Stimulated activated CD4-positive, alpha-beta T cell treated with anti-CD3 and anti-CD28 coated beads, Interleukin-1b, Interleukin-23, amount 100 ng/mL, for 48 hours (primary cell): ENCODE measurements at places on chromosomes 7 and 10.
A peak's percentile ranks its signal among the peaks of the same experiment; 100 is the strongest.

DNA sequence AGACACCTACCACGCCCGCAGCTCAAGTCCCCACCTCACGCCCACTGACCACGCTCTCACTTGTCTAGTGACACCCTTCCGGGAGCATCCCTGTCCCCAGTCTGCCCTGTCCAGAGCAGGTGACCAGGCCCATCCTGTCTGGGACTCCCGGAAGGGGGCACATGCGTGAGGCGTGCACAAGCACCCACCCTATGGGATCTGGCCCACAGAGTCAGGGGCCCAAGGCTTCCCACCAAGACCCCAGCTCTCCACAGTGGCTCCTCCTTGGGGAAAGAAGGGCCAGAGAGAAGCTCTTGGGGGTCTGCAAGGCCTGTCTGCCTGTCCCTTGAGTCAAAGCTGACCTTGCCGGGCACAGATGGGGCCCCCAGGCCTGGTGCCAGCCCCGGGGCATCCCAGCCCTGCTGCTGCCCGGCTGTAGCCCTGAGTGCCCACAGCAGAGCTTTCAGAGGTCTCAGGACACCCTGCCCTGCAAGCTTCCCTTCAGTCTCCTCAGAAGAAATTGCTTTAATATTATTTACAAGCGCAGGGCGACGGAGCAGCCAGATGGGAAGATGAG lies 195.0 kb downstream of the ELFN1 start:
- no peak for DNase-seq

DNA sequence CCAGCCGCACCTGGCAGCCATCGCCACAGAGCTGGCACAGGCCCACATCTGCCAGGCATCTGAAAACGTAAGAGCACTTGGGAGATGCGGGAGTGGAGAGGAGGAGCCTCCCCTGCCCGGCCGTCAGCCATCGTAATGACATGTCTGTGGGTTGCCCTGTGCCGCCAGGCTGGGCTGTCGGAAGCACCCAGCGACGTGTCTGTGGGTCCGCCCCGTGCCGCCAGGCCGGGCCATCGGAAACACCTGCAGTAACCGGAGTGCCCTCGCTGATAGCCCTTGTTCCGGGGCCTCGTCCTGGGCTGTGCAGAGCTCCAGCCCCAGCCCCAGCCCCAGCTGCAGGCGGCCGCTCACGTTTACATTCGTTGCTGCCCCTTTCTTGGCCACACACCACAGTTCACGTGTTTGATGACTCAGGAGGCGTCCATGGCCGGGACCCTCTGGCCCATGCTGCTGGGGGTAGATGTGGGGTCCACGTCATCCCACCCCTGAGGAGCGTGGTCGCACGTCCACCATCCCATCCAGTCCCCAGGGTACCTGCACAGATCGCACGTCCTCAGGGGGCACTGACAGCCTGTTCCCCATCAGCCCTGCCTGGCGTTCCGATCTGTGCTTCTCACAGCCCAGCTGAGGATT lies 30.0 kb upstream of the PRKAR1B start:
- DNase-seq, result no peak

DNA sequence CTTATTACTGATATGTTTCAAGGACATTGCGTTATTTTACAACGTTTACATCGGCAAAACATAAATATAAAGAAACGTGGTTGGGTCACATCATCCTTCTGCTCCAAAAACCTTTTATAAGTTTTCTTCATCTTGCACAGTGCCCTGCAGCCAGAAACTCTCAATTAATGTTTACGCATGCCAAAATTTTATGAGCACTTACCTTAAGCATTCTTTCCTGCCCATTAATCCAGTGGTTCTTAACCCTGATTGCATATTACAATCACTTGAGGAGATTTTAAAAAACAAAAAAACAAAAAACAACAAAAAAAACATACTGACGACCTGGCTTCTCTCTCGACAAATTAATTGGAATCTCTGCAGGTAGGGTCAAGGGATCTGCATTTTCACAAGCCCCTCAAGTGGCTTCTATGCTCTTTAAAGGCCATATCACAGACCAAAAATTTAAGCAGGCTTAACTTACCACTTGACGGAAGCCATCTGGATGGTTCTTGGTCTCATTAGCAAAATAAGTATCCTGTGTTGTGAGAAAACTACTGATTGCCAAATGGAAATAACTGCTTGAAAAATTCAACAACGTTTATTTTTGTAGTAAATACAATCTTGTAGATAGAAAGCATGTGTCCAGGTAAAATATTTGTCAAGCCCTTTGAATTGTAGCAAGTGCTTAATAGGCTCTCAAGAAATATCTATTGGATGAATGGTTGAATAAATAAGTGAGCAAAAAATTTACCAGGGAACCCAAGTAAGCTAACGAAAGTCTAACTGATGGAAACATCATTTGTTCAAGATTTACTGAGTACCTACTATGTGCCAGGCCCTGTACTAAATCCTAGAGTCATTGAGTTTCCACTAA lies 30.9 kb upstream of the SLC16A12 start:
- DNase-seq, result no peak

DNA sequence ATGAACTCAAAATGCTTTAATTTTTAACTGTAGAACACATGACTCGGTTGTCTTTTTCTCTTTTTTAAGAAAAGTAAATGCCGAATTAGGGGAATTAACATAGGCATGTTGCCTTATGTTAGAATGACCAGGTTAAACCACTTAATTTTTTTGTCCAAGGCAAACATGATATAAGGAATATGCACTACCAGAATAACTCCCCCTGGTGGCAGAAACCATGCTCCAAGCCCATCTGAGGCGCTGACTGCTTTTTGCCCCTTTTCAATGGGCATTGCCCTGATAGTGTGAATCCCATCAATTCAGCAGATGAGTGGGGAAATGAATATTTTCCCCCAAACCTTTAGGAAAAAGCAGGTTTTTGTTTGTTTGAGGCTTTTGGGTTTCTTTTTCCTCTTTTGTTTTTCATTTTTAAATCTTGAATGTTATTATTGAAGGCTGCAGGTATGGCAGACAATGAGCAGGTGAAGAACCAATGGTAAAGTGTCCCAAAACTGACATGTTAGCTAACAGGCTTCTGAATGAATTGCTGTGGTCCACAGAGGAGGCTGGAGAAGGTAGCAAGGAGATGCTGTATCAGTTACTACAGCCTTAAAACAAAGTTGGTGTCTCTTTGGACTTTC lies 284.3 kb downstream of the SORCS3 start:
- peak; percentile 22 for DNase-seq

DNA sequence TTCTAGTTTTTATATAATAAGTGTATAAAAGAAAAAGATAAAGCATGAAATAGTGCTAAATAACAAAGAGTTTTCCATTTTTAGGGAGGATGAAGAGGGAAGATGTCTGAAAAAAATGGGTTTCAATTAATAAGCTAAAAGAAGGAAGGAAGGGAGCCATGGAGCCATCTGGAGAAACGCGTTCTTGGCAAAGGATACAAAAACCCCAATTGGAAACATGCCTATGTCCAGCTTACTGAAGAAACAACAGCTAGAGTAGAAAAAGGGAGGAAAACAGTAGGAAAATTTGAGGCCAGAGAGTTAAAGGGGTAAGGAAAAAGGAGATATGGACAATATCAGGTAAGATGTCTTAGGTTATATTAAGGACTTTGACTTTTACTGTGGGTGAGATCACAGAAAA lies 416.2 kb upstream of the GHITM start:
- DNase-seq, result no peak

- no peak for DNase-seq
Measured at GRCh38 chr7:98034081-98035035, 44.4 kb upstream of the OCM2 start.
